WTC11 (cell line): ENCODE measurements at places on chromosomes 5 and 9.

- no peak overlapping the region for H3K4me3 ChIP-seq
- H3K27me3 ChIP-seq: no peaks in the 10 kb centered on the region
- H3K36me3 ChIP-seq: no peaks in the 10 kb centered on the region
- peaks cover 8% of the 10 kb centered on the region for H3K4me1 ChIP-seq
These were observed 146.5 kb downstream of the MTX3 start for GRCh38 chr5:79844571-79844970.

DNA sequence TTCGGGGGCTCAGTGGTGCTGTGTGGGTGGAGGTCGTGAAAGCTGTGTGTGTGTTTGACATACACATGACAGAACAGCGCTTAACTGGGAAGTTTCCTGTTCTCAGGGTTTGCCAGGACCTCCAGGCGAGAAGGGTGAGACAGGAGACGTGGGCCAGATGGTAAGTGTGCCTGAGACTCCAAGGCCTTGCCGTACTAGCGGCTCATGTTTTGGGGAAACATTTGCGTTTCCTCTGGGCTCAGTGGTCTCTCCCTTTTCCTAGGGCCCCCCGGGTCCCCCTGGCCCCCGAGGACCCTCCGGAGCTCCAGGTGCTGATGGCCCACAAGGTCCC is 68.3 kb upstream of the FCN2 start:
- peak overlapping the region; percentile 96 for H3K27ac ChIP-seq
- peaks cover 28% of the 10 kb centered on the region for H3K4me1 ChIP-seq
- no peaks in the 10 kb centered on the region for H3K27me3 ChIP-seq
- no peaks in the 10 kb centered on the region for H3K36me3 ChIP-seq
- DNase-seq: no peak

DNA sequence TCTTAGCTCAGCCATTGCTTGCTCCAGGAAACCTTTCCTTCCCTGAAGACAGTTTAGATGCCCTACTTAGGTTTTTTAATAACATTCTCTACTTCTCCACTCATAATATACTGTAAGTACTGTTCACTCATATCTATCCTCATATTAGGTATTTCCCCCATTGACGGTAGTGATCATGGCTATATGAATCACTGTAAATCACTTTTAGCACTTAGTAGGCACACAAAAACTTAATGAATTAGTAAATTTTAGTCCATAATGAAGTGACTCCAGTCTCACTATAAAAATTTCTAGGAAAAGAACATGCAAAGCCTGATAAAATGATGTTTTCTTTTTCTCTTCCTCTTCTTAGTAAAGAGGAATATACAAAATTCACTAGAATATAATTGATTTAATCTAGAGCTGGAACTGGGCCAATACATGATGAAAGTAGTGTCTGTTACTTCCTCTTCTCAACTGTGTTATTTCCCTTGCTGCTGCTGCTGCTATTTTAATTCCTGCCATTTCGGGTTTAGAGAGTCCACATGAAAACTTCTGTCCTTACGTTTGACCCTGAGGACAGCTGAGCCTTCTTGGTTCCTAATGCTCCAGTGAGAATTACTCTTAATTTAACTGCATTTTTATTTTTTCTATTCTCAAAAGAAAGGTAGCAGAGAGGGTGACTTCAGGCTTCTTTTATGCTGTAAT is 73.5 kb downstream of the LNPEP start:
- no peak overlapping the region for H3K27ac ChIP-seq
- H3K36me3 ChIP-seq: no peaks in the 10 kb centered on the region
- H3K4me3 ChIP-seq: no peak overlapping the region
- no peaks in the 10 kb centered on the region for H3K27me3 ChIP-seq
- peaks cover 9% of the 10 kb centered on the region for H3K4me1 ChIP-seq
- no peak for DNase-seq

DNA sequence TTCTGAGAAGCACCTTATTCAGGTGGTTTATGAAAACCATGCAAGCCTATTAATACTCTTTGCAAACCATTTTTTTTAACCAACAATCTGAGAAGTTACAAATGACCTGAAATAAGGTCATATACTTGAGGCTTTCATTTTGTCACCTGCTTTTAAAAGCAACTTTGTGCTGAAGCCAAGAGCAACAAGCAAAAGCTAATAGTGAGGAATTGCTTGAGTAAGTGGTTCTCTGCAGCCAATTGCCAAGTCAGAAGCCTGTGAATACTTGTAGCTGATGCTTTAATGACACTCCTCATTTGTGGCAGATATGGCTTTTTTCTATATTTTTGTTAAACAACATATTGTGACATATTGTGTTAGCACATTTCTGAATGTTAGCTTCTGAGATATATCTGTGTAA is 126.7 kb upstream of the ZNF608 start:
- peaks cover 7% of the 10 kb centered on the region for H3K36me3 ChIP-seq
- H3K4me1 ChIP-seq: peaks cover 43% of the 10 kb centered on the region
- no peak for DNase-seq
- H3K27ac ChIP-seq: no peak overlapping the region
- no peak overlapping the region for H3K4me3 ChIP-seq
